AG09309 (cell line): ENCODE measurements at places on chromosomes 6 and 20.

- no peak for DNase-seq
Measured at GRCh38 chr20:10177326-10177725, 41.3 kb upstream of the SNAP25 start.

GRCh38 chr20:61387204-61387953 is 135.3 kb downstream of the CDH4 start:
- no peak for DNase-seq

GRCh38 chr20:59086923-59087322 is 44.3 kb upstream of the PRELID3B start:
- DNase-seq: no peak

GRCh38 chr20:41047975-41048305 is 19.3 kb downstream of the TOP1 start:
- DNase-seq: no peak

DNA sequence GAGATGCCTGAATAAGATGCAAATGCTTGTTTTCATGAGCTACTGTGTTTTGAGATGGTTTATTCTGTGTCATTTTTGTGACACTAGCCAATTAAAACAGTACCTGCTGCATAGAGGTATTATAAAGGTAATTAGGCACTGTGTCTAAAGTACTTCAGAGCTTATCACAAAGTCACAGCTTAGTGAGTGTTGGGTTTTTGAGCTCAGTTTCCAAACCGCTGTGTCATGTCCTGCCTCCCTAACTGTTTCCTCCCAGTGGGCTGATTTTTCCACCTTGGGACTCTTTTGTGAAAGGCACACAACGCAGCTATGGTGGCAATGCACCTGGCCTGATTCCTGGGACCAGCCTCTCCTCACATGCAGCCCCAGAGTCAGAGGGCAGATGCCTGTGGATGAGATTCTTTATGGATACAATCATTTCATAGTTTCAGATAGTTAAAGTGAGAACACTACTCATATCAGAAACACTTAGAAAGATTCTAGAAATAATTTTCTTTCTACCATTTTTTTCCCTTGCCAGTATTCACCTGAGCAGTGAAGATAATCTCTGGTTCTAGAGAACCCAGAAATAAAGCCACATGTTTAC is 41.3 kb upstream of the TAGAP start:
- DNase-seq: no peak

DNA sequence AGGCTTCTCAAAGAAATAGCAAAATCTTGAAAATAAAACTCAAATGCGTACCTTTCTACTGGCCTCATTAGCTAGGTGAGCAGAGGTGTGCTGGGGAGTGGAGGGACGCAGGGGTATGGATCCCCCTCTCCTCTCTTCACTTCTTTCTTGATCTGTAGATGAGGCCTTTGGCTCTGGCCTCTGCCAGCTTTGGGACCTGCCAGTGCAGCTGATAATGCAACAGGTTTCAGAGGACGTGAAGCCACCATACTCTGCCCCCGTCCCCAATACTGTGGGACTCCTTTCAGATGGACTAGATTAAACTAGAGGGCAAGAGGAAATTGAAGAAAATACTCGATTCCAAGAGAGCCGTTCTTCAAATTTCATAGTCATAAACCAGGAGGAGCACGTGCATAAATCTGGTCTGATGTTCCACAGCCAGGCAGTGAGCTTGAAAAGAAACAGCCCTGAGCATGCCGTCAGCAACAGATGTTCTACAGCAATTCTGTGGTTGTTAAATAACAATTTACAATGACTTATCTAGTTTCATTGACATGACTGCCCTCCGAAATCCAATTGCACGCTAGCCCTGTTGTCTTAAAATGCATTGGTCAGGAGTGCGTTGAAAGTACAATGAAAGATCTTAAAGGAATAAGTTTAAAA is 245.3 kb upstream of the FOXQ1 start:
- no peak for DNase-seq

DNA sequence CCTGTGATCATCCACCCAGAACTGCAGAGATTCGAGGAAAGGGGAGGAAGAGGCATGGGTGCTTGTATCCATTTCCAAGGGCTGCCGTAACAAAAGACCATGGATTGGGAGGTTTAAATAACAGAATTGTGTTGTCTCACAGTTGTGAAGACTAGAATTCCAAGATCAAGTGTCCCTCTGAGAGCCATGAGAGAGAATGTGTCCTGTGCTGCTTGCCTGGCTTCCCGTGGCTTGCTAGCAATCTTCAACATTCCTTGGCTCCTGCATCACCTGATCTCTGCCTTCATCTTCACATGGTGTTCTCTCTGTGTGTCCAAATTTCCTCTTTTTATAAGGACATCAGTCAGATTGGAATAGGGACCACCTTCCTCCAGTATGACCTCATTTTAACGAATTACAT is 69.8 kb downstream of the CDC40 start:
- DNase-seq: no peak

GRCh38 chr6:151275121-151275520 is 35.4 kb downstream of the AKAP12 start:
- no peak for DNase-seq

GRCh38 chr6:45959534-45960145 is 56.0 kb downstream of the CLIC5 start:
- no peak for DNase-seq

GRCh38 chr6:88013015-88013414 is 34.6 kb upstream of the SPACA1 start:
- DNase-seq: no peak

GRCh38 chr20:46438156-46438750 is 31.8 kb upstream of the ELMO2 start:
- no peak for DNase-seq

DNA sequence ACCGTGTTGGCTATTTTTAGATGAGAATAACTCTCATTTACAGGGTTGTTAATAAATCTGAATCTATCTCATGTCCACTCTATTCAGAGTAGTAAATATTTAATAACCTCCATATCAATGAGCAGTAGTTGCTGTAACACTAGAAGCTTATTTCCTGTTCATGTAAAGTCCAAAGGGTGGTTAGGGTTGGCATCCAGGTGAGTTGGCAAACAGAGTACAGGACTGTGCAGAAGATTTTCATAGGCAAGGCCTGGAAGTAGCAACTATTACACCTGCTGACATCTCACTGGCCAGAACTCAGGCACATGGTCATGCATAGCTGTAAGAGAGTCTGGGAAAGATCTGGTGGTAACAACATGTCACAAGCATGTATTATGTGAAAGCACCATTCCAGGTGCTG is 147.5 kb downstream of the PHF3 start:
- no peak for DNase-seq

DNA sequence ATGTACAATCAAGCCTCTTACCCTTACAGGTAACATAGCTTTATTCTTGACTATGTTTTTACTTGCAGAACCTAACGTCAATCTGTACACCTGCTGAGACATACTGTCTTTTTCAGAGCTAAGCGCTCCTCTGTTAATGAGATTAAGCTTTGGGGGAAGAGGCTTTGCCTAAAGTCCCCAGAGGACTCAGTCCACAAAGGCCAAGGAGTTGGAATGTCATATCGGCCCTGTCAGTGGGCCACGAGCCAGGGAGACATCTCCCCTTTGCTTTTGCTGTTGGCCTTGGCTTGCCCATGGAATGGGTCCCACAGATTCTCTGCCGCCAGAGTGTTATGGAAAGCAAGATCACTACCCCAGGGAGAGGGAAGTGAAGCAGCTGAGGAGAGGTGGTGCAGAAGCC is 64.1 kb upstream of the SOX4 start:
- DNase-seq: no peak

- no peak for DNase-seq
Measured at GRCh38 chr20:60407938-60408337, 449.7 kb downstream of the CDH26 start.
